Suprapubic skin (tissue), 4 donors: ENCODE measurements at places on chromosomes 2 and 18. TPM values are rescaled to one million over a fixed set of nuclear protein-coding genes. Genes with fewer than 3 reads are reported as not detected.

The FAM228B gene
- 9.6 TPM for total RNA-seq

The TGFA gene
- total RNA-seq: 19.2 TPM

The EFEMP1 gene
- total RNA-seq: 132 TPM

The FOXD4L1 gene
- 0.19 TPM for total RNA-seq

The OTOF gene
- total RNA-seq: 0.16 TPM

DNA sequence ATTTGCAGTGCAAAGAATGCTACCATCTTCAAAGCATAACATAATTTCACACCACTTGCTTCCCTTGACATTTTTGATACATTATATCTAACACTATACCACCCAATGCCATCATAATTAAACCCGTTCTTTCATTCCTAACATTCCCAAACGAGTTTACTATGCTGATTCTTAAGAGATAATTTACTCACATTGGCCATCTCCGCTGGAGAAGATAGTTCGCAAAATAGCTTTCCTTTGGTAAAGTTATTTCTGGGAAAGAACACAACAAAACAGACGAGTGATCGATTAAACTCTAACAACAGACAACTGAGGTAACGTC lies 716 bp downstream of the MMADHC start:
- peaks cover 42% of the 10 kb centered on the region for H3K4me1 ChIP-seq
- H3K27ac ChIP-seq: peak overlapping the region; percentile 97
- no peaks in the 10 kb centered on the region for H3K27me3 ChIP-seq
- H3K4me3 ChIP-seq: peak overlapping the region; percentile 91
- no peak for DNase-seq
- peaks cover 2% of the 10 kb centered on the region for H3K36me3 ChIP-seq

- no peaks in the 10 kb centered on the region for H3K36me3 ChIP-seq
- H3K4me1 ChIP-seq: no peaks in the 10 kb centered on the region
- H3K27me3 ChIP-seq: peaks cover 23% of the 10 kb centered on the region
- no peak overlapping the region for H3K27ac ChIP-seq
- H3K4me3 ChIP-seq: no peak overlapping the region
These were observed 44.7 kb downstream of the M1AP start for GRCh38 chr2:74603282-74604000.

GRCh38 chr2:218329826-218330593 lies 26.6 kb upstream of the CATIP start:
- DNase-seq: no peak
- no peak overlapping the region for H3K4me3 ChIP-seq
- H3K4me1 ChIP-seq: no peaks in the 10 kb centered on the region
- no peaks in the 10 kb centered on the region for H3K27me3 ChIP-seq

DNA sequence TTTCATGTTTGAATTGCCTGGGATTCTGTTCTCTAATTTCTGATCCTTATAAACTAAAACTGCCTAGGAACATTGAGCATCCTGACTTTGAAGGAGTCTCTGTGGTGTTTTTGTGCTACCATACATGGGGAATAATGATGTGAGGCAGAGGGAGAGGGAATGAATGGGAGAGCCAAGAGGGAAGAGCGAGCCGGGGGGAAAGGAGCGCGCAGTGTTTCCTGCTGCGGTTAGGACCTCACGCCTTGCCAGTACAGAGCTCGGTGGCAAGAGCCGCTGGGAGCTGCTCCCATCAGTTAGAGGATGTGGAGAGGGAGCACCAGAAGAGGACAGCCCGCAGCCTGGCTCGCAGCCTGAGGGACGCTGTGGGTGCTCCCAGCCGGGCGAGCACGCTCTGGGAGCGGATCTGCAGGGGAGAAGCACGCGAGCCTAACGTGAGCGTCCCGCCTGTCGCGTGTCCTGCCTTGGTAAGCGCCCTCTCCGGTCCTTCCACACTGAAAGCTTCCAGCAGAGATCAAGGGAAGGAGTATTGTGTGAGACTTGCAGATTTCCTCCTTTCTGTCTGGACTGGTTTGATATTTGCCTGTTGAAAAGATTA lies 114.7 kb downstream of the FAM210A start:
- DNase-seq: no peak
- peak overlapping the region; percentile 60 for H3K27ac ChIP-seq
- no peaks in the 10 kb centered on the region for H3K27me3 ChIP-seq
- no peaks in the 10 kb centered on the region for H3K36me3 ChIP-seq
- H3K4me1 ChIP-seq: peaks cover 37% of the 10 kb centered on the region

DNA sequence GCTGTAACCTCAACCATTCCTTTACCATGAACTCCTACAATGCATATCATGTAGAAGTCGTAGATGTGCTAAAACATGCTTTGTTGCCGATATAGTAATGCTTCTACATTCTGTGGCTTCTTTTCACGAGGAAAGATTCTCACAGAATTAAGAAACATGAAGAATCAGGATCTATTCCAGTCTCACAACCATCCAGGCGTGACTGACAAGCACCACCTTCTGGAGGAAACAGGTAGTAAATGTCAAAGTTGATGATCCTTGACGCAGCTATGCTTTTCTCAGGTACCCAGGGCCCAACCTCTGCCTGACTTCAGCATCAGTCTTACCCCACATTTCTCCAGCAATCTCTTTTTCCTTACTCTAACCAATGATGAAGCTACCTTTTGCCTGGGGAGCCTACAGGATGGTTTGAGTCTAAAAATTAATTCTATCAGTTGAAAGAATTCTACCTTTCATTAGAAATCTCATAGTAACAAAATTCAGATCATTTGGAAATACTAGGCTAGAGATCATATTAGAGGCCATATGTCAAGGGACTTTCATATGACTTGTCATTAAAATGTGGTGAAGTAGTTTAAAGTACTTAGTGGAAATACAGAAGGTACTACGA lies 123.3 kb upstream of the RND3 start:
- DNase-seq: no peak
- no peak overlapping the region for H3K4me3 ChIP-seq
- no peak overlapping the region for H3K27ac ChIP-seq
- peaks cover 8% of the 10 kb centered on the region for H3K4me1 ChIP-seq

GRCh38 chr18:58213440-58213839 lies 169.4 kb downstream of the NEDD4L start:
- DNase-seq: no peak
- no peaks in the 10 kb centered on the region for H3K36me3 ChIP-seq
- H3K27me3 ChIP-seq: no peaks in the 10 kb centered on the region
- H3K27ac ChIP-seq: no peak overlapping the region
- peaks cover 6% of the 10 kb centered on the region for H3K4me1 ChIP-seq

- no peak overlapping the region for H3K4me3 ChIP-seq
- DNase-seq: no peak
- H3K4me1 ChIP-seq: no peaks in the 10 kb centered on the region
- H3K27me3 ChIP-seq: no peaks in the 10 kb centered on the region
- H3K27ac ChIP-seq: no peak overlapping the region
- no peaks in the 10 kb centered on the region for H3K36me3 ChIP-seq
These were observed 7.2 kb downstream of the SMYD1 start for GRCh38 chr2:88074854-88075292.
